ENCODE measurements at places on chromosomes 1 and 21.

GRCh38 chr1:85550784-85551516 lies 29.6 kb upstream of the CCN1 start:
- peak; percentile 91 for DNase-seq

GRCh38 chr1:91680556-91681155 lies 180.0 kb downstream of the CDC7 start:
- DNase-seq, result no peak

DNA sequence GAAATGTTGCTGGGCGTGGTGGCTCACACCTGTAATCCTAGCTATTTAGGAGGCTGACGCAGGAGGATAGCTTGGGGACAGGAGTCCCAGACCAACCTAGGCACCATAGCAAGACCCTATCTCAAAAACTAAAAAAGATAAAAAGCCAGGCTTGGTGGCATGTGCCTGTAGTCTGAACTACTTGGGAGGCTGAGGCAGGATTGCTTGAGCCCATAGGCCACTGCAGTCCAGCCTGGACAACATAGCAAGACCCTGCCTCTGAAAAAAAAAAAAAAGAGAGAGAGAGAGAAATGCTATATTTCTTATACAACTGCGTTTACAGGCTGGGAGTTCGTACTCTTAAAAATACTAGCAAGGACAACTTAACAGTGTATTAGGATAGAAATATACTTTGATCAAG lies 46.2 kb upstream of the SPOCD1 start:
- DNase-seq, result no peak

DNA sequence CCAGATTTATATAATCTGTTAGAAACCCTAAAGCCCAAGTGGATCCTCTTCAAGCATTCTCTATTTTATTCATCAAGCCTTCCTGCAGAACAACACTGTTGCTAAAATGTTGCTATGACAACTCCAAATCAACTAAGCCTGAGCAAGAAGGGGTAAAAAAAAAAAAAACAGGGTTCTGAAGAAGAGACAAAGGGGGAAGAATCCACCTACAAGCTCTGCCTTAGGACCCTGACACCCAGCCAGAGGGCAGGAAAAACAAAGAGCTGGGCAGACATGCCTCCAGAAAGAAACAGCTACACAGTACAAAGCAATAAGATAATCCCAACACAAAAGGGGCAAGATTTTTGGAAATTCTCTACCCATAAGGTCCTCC lies 1.3 kb downstream of the USF1 start:
- no peak for DNase-seq

DNA sequence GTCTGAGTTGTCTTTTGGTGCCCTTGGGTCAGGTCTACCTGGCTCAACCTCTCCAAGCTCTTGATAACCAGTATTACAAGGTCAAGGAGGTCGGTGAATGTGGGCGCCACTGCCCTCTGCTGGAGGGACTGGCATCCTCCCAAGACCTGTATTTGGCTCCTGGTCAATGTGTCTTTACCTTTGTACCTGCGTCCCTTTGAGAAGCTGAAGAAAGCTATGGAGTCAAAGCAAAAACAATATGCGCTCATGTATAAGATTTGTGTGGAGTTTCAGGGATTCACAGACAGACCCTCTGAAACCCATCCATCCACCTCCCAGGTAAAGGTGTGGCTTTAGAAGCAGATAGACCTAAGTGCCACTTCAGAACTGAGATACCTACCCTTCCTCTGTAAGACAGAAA lies 61.8 kb upstream of the NBL1 start:
- peak; percentile 67 for DNase-seq

DNA sequence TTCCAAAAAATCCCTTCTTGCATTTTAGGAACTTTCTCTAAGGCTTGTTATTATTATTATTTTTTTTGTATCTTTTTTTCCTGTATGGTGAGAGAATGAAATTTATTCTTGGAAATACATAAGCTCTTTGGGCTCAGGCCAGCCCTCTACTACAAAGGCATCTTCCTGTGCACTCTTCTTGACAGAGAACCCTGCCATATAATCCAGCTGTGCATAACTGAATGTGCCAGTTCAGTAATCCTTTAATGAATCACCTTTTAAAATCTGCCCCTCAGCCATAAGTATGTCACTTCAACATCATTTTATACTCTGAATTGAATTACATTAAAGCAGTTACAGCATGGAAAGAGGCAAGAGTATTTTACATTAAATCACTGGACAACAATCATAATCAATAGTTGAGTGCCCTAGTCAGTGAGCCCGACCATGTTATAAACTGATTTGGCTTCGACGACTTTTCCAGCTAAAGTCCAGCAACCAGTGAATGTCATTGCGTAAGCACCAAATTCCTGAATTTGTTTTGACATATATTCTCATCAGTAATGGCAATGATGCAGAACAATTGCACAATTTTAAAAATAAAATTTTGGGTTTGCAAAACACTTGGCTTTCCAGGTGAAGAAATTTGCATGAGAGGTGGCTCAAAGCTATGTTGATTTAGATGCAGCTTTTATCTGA lies 59.2 kb upstream of the KCNK2 start:
- DNase-seq, result no peak

GRCh38 chr1:157703981-157704380 lies 3.4 kb upstream of the FCRL3 start:
- no peak for DNase-seq

DNA sequence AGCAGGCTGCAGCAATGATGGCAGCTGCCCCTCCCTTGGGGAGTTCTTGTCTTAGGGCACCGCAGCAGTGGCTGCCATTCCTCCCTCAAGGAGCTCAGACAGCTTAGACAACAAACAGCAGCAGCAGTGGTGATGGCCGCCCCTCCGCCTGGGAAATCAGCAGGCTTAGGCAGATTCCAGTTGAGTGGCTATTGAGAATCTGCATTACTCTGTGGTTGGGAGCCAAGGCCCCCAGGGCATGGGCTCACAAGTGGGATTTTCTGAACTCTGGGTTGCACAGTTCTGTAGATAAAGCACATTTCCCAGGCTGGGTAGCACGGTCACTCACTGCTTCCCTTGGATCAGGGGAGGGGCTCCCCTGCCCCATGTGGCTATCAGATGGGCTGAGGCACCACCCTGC lies 1280.7 kb upstream of the TMPRSS15 start:
- no peak for DNase-seq

GRCh38 chr1:119046785-119047438 lies 58.8 kb upstream of the TBX15 start:
- no peak for DNase-seq

DNA sequence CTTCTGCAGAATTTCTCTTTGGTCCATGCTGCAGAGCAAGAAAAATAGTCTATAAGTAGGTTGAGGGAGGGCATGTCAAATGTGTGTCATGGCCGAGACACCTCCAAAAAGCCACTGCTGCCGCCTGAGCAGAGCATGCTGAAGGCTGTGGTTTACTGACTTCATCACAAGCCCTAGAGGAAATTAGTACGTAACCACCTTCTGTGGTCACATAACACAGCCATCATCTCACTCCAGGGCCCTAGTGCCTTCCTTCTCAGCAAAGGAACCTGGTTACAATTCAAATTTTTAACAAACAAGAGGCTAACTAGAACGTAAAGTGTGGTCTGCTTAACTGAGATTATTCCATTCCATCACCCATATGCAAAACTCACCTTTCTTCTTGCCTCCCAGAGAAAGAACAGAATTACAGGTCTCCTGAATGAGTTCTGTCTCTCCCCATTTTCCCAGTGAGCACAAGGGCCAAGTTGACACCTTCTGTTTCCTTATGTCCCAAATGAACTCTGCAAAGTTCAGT lies at the start of gene PTPN22:
TSS of gene PTPN22 (minus strand) at position 116 of the 517 bp plus-strand sequence.
- DNase-seq, result peak; percentile 84

DNA sequence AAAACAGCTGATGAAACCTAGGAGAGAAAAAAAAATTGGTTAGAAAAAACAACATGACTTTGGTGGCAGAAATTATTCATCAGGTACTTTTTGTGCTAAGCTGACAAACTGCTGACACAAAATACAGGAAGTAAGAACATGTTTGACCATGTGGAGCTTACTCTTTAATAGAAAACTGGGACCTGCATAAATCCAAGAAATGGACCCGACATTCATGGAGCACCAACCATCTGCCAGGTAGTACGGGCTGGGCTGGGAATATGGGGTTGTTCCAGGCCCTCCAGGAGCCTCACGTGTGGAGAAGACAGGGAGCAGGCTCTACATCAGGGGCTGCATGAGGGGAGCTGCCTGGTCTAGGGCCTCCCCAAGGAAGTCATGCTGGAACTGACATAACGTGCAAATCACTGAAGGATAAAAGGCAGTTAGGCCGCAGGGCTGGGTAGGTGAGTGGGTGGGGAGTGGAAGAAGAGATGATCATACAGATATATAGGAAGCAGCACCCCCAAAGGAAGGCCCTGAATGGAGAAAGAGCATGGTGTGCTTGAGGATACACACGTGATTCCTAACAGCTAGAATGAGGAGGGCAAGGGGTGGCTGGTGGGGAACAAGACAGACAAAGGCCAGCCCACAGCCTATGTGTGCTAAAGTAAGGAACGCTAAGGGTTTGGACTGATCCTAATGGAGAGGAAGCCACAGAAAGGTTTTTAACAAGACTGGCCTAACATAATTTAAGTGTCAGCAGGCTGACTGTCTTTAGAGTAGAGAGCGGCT lies 26.1 kb downstream of the CD58 start:
- no peak for DNase-seq

- no peak for DNase-seq
Measured at GRCh38 chr1:174923820-174924219, 75.9 kb upstream of the CACYBP start.

GRCh38 chr1:97738270-97738669 lies 182.6 kb downstream of the DPYD start:
- no peak for DNase-seq

- no peak for DNase-seq
Measured at GRCh38 chr1:48251323-48251722, 28.8 kb downstream of the SLC5A9 start.

- peak; percentile 80 for DNase-seq
Measured at GRCh38 chr1:19067182-19067911, 110.9 kb upstream of the IFFO2 start.

- peak; percentile 76 for DNase-seq
Measured at GRCh38 chr1:200890818-200891773, 3.6 kb upstream of the INAVA start.

DNA sequence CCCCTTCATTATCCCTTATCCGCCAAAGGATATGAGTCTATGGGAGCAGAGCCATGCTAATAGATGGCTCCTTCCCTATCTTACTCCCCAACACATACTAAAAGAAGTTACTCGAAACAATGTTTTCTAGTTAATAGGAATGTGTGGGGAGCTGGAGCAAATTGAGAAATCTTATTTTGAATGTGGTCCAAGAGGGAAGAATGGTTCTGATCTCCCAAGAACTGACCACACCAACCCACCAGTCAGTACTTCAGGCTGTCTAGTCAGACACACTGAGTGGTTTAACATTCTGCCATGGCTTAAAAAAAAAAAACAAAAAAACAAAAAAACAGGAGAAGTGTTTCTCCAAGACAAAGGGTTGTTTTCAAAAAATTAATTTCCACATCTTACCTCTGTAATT lies 31.5 kb upstream of the DNASE2B start:
- DNase-seq, result no peak

GRCh38 chr1:63731117-63732043 lies 42.4 kb upstream of the ROR1 start:
- peak; percentile 98 for DNase-seq

DNA sequence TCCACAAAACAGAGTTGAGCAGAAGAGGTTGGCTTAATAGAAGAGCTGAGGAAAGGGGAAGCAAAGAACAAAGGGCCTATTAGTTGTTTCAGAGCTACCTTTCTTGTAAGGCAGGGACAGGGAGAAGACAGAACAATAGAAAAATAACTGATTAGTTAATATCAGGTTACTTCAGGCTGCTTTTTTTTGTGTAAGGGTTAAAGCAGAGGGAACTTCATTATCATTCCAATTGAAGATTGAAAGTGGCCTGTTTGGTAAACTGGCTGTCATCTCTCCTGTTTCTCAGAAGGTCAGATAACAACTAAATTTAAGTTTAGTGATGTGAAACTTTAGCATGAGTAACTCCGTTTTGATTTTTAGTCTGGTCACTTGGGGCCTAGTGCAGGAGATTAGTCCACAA lies 22.3 kb downstream of the CDC42 start:
- DNase-seq, result no peak

GRCh38 chr1:36137776-36138175 lies 11.5 kb downstream of the TRAPPC3 start:
- no peak for DNase-seq

- peak; percentile 8 for DNase-seq
Measured at GRCh38 chr21:27495836-27496235, 528.9 kb upstream of the ADAMTS5 start.

DNA sequence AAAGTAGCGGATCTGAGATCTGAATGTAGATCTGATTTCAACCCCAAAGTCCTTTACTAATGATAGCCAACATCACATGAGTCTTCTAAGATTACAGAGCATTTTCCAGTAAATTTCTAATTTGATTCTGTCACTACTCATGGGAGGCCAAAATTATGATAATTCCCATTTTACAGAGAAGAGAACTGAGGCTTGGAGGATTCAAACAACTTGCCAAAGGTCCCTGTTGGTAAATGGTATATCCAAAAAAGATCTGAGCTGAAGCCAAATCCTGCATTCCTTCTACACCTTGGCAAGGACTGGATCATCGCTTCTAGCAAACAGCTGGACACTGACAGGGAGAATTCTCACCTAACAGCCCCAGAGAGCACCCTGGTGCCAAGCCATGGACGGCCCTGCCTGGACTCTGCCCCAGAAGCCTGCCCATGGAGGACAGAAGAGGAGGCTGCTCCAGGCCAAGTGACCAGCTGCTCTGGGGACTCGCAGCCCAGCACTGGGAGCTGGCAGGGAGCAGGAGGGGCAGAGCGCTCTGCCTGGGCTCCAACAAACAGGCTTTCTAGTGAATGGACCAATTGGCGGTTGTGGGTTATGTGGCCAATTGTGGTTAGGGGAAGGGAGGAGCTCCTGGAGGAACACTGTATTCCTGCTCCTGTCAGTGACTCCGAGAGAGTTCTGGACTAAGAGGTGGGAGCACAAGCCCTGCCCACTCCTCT lies 6.4 kb upstream of the CSF1 start:
- no peak for DNase-seq

DNA sequence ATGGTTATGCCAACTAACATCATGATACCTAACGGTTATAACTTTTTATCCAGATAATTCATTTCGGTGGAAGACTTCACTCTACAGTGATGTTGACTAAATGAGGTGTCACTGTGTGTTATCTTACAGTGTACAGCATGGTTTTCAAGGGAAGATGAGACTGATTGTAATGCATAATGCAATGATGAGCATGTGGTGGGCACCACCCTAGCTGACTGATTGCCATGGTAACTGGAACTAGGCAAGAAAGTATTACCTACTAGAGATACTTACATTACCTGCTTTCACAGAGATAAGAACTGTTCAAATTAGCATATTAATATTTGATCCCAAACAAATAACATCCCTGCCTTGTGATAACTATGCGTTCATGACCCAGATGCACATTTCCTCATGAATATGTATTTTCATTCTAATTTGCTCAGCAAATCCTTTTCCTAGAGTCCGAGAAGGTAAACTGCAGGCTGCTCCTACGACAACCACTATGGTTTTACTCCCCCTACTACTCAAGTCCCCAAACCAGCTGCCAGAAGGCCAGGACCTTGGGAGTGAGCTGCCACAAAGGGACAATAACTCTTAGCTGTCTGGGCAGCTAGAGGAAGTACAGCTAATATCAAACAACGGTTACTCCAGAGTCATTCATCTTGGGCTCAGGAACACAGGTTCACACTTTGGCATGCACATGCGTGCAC lies 29.2 kb downstream of the TRABD2B start:
- no peak for DNase-seq
